Natural killer cell (primary cell): ENCODE measurements at places on chromosomes 1 and 21.

DNA sequence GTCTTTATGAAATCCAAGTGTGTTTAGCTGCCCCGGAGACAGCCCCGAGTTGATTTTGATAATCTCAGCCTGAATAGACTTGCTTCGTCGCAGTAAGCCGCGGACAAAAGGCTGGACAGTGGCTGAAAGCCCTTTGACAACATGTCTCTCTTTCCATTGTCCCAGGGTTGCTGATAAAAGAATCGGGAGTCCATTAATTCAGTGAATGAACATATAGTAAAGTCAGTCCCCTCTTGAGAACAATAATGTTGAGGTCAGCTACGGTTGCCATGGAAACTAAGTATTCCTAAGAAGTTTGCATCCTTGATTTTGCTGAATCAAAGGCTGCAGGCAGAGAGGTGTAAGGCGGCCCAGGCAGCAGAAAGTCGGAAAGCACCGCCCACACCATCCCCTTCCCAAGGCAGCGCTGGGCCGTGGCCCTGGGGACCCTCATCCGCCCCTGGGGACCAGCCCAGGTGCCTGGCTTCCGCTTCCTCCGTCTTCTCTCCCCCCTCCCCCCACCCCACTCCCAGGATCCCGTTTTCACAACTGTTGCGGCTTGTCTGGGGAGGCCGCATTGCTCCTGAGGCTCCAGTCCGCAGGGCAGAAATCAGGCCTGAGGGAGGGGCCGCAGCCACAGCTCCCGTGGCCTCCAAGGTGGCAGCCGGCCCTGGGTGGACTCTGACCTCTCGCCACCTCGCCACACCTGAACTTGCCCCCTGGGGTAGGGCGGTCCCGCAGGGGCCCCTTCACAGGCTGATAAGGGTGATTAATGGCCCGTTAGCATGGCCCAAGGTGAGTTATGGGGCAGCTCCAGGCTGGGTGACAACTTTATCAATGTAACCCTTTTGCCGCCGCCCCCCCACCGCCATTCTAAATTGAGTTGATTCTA lies 180.9 kb downstream of the PRDM16 start:
- H3K36me3 ChIP-seq, result no peaks in the 10 kb centered on the region
- no peaks in the 10 kb centered on the region for H3K4me1 ChIP-seq
- no peak for DNase-seq

DNA sequence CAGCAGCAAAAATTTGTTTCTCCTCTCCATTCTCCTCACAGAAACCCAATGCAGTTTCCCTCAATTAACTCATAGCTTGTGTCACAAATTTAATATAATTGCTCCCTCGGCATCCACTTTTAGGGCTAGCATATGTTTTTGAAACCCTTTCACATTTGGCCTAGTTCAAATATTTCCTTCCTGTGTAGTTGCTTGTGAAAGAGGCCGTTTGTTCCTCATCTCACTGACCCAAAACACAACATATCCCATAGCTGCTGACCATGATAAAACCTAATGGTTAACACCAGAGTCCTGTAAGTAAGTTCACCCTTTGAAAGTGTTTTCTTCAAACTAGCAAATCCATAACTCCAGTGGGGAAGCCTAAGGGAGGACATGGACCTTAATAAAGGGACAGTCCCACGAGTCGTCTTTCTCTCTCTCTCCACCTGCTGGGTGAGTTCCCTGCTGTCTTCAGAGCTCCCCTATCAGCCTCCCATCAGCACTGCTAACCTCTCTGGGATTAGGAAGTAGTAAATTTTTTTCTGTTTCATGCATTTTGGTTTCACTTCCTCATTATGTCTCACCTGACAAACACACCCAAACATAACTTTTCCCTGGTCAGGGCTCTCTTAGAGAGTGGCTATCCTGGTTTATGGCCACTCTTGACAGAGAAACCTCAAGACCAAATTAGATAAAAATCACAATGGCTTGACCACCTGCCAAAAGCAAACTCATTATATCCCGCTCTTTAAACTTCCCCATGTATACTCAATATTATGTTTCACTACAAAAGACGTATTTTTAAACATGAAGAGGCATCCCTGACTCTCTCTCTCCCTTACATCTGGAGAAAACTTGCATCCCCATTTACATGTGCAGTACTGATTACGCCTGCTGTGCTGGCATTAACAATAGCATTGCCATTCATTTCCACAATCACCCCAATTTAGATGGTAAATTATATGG lies 177.7 kb upstream of the HP1BP3 start:
- H3K36me3 ChIP-seq, result peaks cover 10% of the 10 kb centered on the region
- DNase-seq, result no peak
- no peak overlapping the region for H3K4me3 ChIP-seq
- H3K27me3 ChIP-seq, result no peaks in the 10 kb centered on the region
- H3K27ac ChIP-seq, result peak overlapping the region; percentile 15
- peaks cover 3% of the 10 kb centered on the region for H3K4me1 ChIP-seq

DNA sequence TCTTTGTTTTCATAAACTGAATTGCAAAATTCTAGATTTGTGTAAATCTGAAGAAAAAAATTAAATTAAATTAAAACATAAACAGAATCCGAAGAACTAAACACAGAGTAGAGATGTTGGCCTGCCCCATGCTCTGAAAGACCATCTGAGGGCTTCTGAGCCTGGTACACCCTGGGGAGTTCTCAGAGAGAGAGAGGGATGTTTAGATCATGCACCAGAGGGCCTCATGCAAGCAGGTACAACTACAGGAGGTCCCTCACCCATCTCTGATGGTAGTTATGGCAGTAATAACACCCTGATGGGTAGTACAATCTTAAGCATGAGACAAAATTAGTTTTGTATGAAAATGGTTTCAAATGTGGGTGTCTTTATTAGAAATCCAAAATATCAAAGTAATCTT lies 127.7 kb downstream of the TGFB2 start:
- no peak overlapping the region for H3K4me3 ChIP-seq
- H3K27me3 ChIP-seq, result no peaks in the 10 kb centered on the region
- no peaks in the 10 kb centered on the region for H3K4me1 ChIP-seq
- H3K27ac ChIP-seq, result no peak overlapping the region

DNA sequence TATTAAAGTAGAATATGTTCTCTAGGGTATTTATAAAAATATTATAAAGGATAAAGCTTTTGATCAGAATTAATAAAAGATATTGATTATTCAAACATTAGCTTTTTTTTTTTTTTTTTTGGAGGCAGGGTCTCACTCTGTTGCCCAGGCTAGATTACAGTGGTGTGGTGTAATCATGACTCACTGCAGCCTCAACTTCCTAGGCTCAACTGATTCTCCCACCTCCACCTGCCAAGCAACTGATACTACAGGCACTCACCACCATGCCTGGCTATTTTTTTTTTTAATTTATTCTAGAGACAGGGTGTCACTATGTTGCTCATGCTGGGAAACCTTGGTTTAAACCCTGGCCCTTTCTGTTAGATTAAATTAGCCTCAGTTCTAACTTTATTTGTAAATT lies 188.3 kb downstream of the CLEC20A start:
- no peaks in the 10 kb centered on the region for H3K27me3 ChIP-seq
- no peaks in the 10 kb centered on the region for H3K36me3 ChIP-seq

DNA sequence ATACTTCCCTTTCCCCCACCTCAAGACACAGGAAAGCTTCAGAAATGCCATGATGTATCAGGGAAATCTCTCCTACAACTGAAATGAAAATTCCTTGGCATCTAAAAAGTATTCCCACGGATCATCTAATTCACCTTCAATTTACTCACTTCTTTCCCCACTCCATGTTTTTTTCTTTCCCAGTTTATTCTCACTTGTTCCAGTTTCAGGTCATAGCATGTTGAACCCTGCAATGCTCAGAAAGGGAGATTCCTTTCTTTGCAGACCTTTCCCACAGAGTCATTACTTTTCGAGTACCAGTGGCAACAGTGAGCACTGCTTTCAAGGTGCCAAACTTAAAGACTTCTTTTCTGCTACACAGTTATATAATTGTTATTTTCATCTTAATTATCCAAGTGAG lies 305.0 kb downstream of the VAV3 start:
- DNase-seq, result no peak
- H3K36me3 ChIP-seq, result peaks cover 5% of the 10 kb centered on the region
- no peak overlapping the region for H3K27ac ChIP-seq
- H3K27me3 ChIP-seq, result no peaks in the 10 kb centered on the region
- H3K4me1 ChIP-seq, result no peaks in the 10 kb centered on the region

- H3K4me3 ChIP-seq, result no peak overlapping the region
- H3K4me1 ChIP-seq, result no peaks in the 10 kb centered on the region
- no peaks in the 10 kb centered on the region for H3K36me3 ChIP-seq
- H3K27me3 ChIP-seq, result no peaks in the 10 kb centered on the region
- DNase-seq, result no peak
Observed at GRCh38 chr1:116891396-116892079, 18.2 kb upstream of the PTGFRN start.
